Suppressor macrophage treated with lipopolysaccharide for 4 hours (primary cell): ENCODE measurements at places on chromosomes 1 and 21.

DNA sequence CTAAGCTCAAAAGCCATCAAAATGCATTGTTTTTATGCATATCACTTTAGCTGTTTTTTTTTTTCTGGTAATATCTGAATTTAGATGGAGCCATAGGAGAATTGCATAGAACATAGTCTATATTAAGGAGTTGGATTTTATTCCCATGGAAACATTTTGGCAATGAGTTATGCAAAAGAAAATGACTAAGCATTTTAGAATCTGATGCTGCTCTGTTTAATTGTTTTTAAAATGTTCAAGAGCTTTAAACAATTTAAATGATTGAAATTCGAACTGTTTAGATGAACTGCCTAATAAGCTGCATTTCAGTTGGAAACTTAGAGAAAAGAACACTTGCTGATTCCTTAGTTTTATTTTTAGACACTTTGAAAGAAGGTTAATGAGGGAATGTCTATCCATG, 1531.5 kb upstream of the B3GALT2 start:
- DNase-seq = no peak

DNA sequence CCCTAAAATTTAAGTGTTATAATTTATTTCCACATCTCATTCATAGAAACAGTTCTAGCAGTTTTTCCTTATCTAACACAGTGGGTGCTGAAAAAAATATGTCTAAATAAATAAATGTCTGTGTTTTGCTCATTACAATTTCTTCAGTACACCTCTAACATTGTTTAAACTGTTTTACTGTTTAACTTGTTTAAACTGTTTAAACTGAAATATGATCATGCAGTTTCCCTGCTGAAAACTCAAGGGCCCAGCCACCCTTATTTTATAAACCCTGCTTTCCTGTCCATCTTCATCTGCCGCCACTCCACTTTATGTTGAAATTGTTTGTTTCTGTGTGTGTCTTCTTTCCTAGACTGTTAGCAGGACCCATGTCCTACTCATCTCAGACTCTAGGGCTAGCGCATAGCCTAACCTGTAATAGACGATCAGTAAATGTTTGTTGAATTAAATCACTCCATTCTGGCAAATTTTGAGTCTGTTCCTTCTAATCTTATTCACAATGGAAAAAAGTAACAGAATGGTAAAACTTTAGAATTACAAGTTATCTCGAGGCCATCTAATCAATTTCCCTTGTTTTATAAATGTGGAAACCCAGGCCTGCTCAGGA, 9.4 kb upstream of the PIK3C2B start:
- DNase-seq = no peak

- DNase-seq = no peak
Measured at GRCh38 chr21:44402323-44403105, 49.1 kb downstream of the TRPM2 start.

DNA sequence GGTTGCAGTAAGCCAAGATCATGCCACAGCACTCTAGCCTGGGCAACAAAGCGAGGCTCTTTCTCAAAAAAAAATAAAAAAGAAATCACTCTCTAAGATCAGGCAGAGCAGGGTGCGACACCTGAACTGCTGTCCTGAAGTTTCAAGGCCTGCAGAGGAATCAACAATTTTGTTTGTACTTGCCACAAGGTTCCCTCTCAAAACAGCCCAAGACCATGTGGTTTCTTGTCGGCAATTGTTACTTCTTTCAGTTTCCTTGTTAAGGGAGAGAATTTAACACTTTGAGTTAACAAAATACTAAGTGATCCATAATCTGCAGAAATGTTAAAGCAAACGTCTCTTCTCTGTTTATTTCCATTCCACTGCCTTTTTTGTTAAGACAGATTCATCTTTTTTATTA, 36.5 kb downstream of the MACO1 start:
- DNase-seq = no peak

GRCh38 chr1:56491441-56491840, 87.9 kb downstream of the PLPP3 start:
- DNase-seq = no peak

DNA sequence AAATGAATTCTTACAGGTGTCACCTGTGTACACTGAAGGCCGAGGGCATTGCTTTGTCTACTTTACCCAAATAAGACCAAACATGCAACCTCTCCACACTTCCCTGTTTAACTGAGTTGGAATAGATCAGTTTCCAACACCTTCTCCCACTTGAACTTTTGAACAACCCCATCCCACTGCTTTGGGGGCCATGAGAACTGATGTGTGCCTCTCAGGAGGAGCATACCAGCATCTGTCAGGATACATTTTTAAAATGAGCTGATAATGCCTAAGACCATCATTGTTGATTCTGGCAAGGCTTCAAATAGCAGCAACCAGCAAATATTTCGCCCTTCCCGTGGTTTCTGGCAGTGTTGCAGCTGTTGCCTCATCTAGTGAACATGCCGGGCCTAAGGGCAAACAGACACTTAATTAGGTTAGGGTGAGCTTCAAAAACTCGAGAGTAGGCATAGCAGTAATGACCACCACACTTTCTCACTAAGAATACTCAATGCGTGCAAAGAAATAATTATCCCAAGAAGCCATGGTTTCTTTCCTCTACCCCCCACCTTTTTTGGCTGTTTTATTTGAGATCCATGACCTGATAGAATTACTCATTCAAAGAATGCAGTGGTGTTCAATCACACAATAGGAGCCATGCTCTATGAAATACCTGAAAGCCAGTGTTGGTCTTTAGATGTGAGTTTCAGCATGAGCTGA, 63.7 kb downstream of the MAP10 start:
- no peak for DNase-seq

DNA sequence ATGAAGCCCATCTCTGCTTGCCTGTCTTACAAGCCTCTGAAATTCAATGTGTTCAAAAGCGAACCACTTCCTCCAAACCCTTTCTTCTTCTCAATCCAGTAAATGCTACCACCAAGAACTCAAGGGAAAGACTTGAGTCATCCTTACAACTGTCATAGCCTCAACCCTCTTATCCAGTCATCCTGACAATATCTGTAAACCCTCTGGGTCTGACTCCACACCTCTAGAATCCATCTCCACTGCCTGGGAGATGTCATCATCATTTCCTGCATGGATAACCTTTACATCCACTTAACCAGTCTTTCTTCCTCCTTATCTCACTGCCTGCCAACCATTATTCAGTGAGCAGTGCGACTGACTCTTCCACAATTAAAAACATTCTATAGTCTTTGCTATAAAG, 441.1 kb downstream of the SETD4 start:
- peak; percentile 19 for DNase-seq

DNA sequence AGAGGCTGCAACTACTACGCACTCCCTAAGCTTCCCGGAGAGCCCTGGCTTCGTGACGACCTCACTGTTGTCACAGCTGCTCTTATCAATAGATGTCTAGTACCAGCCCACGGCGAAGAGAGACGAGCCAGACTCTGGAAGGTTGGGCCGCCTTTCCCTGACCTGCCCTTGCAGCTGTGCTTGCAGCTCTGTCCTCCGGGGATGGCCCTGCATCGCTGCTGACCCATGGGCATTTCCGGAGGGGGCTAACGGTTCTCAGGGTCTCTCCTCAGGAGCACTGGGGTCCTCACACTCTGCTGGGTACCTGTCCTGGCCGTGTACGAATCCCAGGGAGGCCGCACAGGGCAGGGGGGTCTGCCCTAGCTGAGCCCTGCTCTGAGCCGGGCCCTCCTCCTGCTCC, 93.8 kb upstream of the COL6A1 start:
- no peak for DNase-seq

DNA sequence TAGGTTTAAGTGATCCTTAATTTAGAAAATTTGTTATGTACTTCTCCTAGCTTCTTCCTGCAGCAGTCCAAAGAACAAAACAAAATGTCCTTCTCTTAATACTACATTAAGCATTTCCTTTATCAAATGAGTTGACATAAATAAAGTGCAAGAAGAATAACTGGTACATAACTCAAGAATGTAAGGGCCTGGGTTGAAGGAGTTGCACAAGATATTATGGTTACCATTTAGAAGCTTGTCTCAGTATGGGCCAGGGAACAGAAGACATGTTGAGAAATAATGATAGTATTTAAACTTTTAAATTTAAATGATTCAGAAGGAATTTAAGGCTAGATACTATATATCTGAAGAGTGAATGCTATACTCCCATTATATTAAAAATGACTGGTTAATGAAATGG, 23.5 kb downstream of the SUCO start:
- no peak for DNase-seq

DNA sequence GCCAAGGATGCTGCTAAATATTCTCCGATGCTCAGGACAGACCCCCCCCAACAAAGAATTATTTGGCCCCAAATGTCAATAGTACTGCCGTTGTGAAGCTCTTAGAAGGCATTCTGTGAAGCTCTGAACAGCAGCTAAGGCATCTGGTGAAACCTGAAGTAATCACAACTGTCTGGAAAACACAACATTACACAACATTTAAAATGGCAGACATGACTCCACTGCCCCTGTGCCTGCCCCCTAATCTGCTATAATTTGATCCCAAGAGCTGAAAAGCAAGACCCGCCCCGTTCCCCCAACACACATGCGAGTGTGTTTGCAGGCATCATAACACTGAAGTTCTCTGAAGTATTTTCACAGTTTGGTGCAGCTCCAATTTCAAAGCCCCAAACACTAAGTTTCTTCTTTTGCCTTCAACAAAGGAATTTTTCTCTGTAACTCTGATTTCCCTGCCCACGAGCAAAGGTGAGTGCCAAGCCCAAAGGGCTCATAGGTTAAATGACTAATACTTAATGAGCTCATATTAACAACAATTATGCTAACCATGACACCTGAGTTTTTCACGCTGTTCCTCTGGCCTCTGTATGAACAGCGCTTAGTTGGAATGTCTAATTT, 129.2 kb downstream of the CLIC6 start:
- no peak for DNase-seq

GRCh38 chr1:2378956-2379732, 12.2 kb downstream of the MORN1 start:
- no peak for DNase-seq

- peak; percentile 60 for DNase-seq
Measured at GRCh38 chr1:158035976-158036583, 42.6 kb downstream of the KIRREL1 start.

- DNase-seq = no peak
Measured at GRCh38 chr1:220454155-220454777, 73.7 kb upstream of the MARK1 start.

DNA sequence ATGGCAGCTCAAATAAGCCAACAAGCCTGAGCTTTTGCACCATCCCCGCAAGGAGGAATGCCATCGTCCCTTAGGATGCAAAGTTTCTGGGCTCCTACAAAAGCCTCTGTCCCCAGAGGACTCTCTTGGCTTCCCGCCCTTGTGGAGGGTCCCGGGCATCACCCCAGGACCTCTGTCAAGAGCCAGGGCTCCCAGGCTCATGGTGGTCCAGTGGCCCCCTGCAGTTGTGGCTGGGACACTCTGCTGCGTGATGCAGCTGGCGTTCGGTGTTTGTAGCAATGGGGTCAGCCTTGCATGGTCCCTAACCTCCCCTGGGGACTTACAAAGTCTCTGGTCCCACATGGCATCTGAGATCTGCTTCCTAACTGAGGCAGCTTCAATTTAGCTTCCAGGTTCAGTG, 104.7 kb downstream of the RIPK4 start:
- DNase-seq = no peak

GRCh38 chr1:112706505-112707220, at the start of gene RHOC:
Gene RHOC, minus strand, starts transcription at chr1:112707127. Its CDS starts 3,328 bp downstream, at chr1:112703799.
- peak; percentile 88 for DNase-seq

GRCh38 chr1:61081686-61082310, 563 bp upstream of the NFIA start:
- no peak for DNase-seq

DNA sequence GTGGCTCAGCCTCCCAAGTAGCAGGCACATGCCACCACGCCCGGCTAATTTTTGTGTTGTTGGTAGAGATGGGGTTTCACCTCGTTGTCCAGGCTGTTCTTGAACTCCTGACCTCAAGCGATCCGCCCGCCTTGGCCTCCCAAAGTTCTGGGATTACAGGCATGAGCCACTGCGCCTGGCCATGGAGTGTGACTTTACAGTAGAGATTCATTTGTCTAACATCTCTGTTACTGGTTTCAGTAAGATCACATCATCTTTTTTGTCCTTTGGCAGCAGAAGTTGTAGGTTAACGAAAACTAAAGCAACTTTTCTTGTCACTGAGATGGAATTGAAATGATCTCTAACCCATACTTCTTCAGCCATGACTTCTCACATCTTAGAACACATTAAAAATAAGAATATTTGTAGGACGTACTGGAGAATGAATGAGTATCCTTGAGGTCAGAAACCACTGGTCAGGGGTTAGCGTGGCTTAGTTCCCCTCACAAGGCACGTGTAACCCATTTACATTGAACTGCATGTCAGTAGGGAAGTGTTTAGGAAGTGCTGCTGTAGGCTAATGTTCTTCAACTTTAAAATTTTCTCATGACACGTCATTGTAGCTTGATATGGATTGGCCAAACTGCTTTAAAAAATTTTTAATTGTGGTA, 75.9 kb downstream of the CAMTA1 start:
- no peak for DNase-seq

DNA sequence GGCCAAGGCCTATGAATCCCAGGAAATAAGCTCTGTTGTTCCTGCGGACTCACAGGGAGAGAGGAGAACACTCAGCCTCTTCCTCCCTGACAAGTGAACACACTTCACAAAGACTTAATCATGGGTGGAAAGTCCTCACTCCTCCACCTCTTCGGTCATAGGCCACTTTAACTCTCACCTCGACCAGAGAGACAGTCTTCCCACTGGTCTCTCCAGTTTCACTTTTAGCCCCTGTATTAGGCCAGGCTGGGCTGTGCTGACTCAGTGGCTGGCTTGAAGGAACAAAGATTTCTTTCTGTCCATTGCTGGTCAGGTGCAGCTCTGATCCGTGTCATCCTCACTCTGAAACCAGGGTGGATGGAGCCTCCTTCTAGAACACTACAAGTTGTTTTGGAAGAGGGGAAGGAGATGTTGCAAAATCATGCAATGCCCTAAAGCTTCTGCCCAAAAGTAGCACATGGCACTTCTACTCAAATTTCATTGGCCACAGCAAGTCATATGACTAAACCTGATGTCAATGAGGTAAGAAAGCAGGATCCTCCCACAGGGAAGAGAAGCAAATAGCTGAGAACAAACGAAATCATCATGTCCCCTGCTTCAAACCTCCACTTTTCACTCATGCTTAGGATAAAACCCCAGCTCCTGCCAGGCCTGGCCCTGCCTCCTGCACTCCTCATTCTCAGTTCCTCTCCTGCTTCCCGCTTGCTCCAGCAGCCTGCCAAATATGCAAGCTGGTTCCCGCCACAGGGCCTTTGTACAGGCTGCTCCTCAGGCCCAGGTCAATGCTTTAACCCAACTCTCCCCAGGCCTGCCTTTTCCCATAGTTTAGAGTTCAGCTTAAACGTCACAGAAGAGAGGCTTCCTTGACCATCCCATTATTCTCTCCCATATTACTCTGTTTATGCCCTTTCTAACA, 150.5 kb upstream of the RUNX3 start:
- DNase-seq = peak; percentile 65

- DNase-seq = no peak
Measured at GRCh38 chr21:45996311-45997204, 15.0 kb downstream of the COL6A1 start.

DNA sequence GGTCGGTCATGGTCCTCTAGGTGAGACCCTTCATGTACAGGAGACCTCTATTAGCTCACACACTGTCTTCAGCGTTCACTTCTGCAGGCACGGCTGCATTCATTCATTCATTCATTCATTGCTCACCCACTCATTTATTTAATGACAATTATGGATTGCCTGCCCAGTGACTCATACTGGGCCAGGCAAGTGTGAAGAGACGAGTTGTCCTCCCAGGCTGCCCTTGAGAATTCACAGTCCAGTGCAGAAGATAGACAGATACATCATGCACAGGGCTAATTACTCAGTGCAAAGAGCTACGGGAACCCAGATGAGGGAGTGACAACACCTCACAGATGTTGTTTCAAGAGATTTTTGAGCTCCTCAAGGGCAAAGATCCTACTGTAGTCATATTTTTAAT, 248.4 kb downstream of the TNR start:
- DNase-seq = no peak
